Neural cell (in vitro differentiated cells): ENCODE measurements at places on chromosomes 11 and 22. TPM values are rescaled to one million over a fixed set of nuclear protein-coding genes. Genes with fewer than 3 reads are reported as not detected.

CAPRIN1 gene
- polyA plus RNA-seq = 243 and 256 TPM in 2 replicates

SLC22A8 gene
- not detected in 2 replicates for polyA plus RNA-seq

B3GAT1 gene
- polyA plus RNA-seq = 28.2 and 34.5 TPM in 2 replicates

SOX6 gene
- polyA plus RNA-seq = 2.2 and 3.3 TPM in 2 replicates

GLYAT gene
- not detected in 2 replicates for polyA plus RNA-seq

CREB3L1 gene
- not detected in 2 replicates for polyA plus RNA-seq

BLID gene
- polyA plus RNA-seq = not detected in 2 replicates

TRMT2A gene
- 96.7 and 103 TPM in 2 replicates for polyA plus RNA-seq

ZP1 gene
- polyA plus RNA-seq = 0.62 and 1.5 TPM in 2 replicates

RELT gene
- 12.4 and 13.0 TPM in 2 replicates for polyA plus RNA-seq

HEPN1 gene
- not detected in 2 replicates for polyA plus RNA-seq

NXPE2 gene
- polyA plus RNA-seq = 0.20 TPM in 1 of 2 replicates, not detected in the other

KRTAP5-11 gene
- polyA plus RNA-seq = not detected in 2 replicates

MPZL2 gene
- polyA plus RNA-seq = not detected in 2 replicates

ROBO4 gene
- not detected in 2 replicates for polyA plus RNA-seq

KLHDC7B gene
- not detected in 2 replicates for polyA plus RNA-seq

SLC22A12 gene
- polyA plus RNA-seq = not detected in 2 replicates

SLC22A25 gene
- not detected in 2 replicates for polyA plus RNA-seq

AMPD3 gene
- polyA plus RNA-seq = 0.40 TPM in 1 of 2 replicates, not detected in the other

SAA1 gene
- polyA plus RNA-seq = not detected in 2 replicates

CLDN5 gene
- 0.66 TPM in 1 of 2 replicates, not detected in the other for polyA plus RNA-seq

CSF2RB gene
- not detected in 2 replicates for polyA plus RNA-seq

CBLIF gene
- polyA plus RNA-seq = not detected in 2 replicates

SUN2 gene
- 156 and 172 TPM in 2 replicates for polyA plus RNA-seq

BARX2 gene
- not detected in 2 replicates for polyA plus RNA-seq

CNIH2 gene
- 47.9 and 54.5 TPM in 2 replicates for polyA plus RNA-seq

OR52W1 gene
- polyA plus RNA-seq = not detected in 2 replicates

PRPF19 gene
- polyA plus RNA-seq = 71.3 and 99.4 TPM in 2 replicates

HEPHL1 gene
- not detected in 2 replicates for polyA plus RNA-seq

APOL1 gene
- polyA plus RNA-seq = not detected in 2 replicates

RFPL1 gene
- polyA plus RNA-seq = not detected in 2 replicates

ART1 gene
- not detected in 2 replicates for polyA plus RNA-seq

ANO9 gene
- not detected in 2 replicates for polyA plus RNA-seq

MYOD1 gene
- not detected in 2 replicates for polyA plus RNA-seq

OR52A1 gene
- not detected in 2 replicates for polyA plus RNA-seq

CHCHD10 gene
- polyA plus RNA-seq = 3.8 TPM in 1 of 2 replicates, not detected in the other

NOX4 gene
- 0.71 and 0.96 TPM in 2 replicates for polyA plus RNA-seq

ROM1 gene
- 0.31 TPM in 1 of 2 replicates, not detected in the other for polyA plus RNA-seq

OR10S1 gene
- polyA plus RNA-seq = not detected in 2 replicates

NTM gene
- polyA plus RNA-seq = 34.1 and 39.4 TPM in 2 replicates

GRIK4 gene
- 3.4 and 8.2 TPM in 2 replicates for polyA plus RNA-seq

ALKBH3 gene
- polyA plus RNA-seq = 27.0 and 34.7 TPM in 2 replicates

UBASH3B gene
- polyA plus RNA-seq = 4.2 and 5.3 TPM in 2 replicates

PHLDA2 gene
- polyA plus RNA-seq = not detected in 2 replicates

HOATZ gene
- polyA plus RNA-seq = not detected in 2 replicates

SLC3A2 gene
- 176 and 182 TPM in 2 replicates for polyA plus RNA-seq

PVALB gene
- not detected in 2 replicates for polyA plus RNA-seq

ZDHHC13 gene
- polyA plus RNA-seq = 65.8 and 70.0 TPM in 2 replicates

PHOX2A gene
- polyA plus RNA-seq = not detected in 2 replicates

CLMP gene
- polyA plus RNA-seq = 0.14 TPM in 1 of 2 replicates, not detected in the other

ABCC8 gene
- 13.2 and 14.0 TPM in 2 replicates for polyA plus RNA-seq

SPON1 gene
- polyA plus RNA-seq = 0.66 and 0.74 TPM in 2 replicates

FAM227A gene
- polyA plus RNA-seq = 14.0 and 16.9 TPM in 2 replicates

LARGE2 gene
- polyA plus RNA-seq = not detected in 2 replicates

BTG4 gene
- polyA plus RNA-seq = not detected in 2 replicates

DGCR6 gene
- 8.9 and 13.3 TPM in 2 replicates for polyA plus RNA-seq

MPEG1 gene
- polyA plus RNA-seq = 0.21 TPM in 1 of 2 replicates, not detected in the other

PNPLA5 gene
- not detected in 2 replicates for polyA plus RNA-seq
